ENCODE measurements at places on chromosomes 5 and 9.

GRCh38 chr9:38208206-38208901 lies 139.3 kb upstream of the SHB start:
- no peak for DNase-seq

DNA sequence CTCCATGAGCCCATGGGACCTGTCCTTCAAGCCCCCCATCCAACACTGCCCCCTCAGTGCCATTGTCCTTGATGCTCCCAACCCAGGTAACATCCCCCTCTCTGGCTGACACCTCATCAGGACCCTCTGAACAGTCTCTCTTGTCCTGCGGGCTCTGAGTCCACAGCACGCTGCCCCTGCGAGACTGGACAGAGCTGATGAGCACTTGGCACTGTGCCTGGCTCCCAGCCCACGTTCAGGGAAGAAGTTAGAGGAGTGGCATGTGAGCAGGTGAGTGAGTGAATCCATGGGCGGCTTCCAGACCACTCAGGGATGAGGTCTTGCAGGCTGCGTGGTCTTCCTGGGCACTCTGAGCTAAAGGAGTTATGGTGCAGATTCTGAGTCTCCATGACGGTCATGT lies 70.7 kb downstream of the PAX5 start:
- no peak for DNase-seq

DNA sequence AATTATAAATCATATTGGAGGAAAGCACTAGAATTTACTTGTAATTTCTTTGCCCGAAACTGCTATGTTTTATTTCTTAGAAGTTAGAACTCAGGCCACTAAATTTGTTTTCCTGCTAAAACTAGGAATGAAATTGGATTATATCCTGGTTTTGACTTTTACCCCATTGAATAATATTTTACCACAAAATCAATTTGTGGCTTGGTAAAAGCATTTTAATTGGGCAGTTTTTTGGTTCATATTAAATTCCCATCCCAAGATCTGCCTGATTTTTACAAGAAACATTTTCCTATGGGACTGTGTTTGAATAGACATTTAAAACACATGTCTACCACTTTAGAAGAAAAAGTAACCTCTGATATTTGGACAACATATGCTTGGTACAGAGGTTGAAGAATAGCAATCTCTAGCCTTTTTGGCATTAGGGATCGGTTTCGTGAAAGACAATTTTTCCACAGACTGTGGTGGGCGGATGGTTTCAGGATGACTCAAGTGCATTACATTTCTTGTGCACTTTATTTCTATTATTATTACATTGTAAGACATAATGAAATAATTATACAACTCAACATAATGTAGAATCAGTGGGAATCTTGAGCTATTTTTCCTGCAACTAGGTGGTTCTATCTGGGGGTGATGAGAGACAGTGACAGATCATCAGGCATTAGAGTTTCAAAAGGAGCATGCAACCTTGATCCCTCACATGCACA lies 565.6 kb downstream of the PRR16 start:
- DNase-seq = no peak

- no peak for DNase-seq
Measured at GRCh38 chr9:11366585-11367129, 753.9 kb upstream of the PTPRD start.

DNA sequence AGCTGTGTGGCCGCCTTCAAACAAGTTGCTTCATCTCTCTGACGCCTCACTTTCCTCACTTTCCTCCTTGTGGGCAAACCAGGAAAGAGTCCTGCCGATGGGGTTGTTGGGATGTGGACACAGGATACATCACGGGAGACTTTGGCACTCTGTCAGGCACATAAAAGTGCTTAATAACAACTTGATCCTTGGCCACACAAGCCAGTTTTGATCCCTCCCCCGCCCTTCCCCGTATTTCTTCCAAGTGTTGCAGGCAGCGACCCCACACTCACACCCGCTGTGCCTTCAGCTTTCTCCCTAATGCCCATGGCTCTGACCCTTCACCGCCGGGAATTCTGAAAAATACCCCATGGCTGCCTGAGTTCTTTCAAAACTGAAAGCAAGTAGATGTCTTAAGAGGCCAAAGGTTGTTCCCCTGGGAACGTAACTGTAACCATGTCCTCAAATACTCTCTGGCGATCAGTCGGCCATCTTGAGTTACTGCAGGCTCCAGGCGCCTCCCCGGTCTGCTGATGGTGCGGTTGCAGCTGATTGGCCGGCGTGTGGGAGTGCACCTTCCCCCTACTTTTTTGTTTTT lies 59.8 kb downstream of the ARHGEF37 start:
- no peak for DNase-seq

GRCh38 chr5:156920861-156921431 lies 42.1 kb downstream of the TIMD4 start:
- no peak for DNase-seq

Data from stimulated activated CD4-positive, alpha-beta T cell treated with anti-CD3 and anti-CD28 coated beads, Interleukin-1b, Interleukin-23, amount 100 ng/mL, for 48 hours (primary cell).